ELR (cell line): ENCODE measurements at places on chromosomes 6 and 20.

DNA sequence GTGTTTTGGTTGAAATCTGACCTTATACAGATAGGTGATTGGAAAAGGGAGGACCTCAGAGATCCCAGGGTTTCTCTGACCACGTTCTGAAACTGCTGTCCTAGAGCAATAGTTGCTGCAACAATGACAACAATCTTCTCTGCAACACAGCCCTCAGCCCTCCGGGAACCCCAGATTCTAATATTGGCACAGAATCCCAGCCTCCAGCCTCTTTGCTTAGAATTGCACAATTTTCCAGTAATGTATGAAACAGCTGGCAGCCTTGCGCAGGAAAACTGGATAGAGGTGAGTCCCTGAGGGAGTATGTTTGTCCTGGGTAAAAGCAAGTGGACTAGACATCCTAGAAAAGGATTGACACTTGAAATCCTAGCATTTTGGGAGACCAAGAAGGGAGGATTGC, 30.4 kb upstream of the PNRC1 start:
- no peak for DNase-seq

DNA sequence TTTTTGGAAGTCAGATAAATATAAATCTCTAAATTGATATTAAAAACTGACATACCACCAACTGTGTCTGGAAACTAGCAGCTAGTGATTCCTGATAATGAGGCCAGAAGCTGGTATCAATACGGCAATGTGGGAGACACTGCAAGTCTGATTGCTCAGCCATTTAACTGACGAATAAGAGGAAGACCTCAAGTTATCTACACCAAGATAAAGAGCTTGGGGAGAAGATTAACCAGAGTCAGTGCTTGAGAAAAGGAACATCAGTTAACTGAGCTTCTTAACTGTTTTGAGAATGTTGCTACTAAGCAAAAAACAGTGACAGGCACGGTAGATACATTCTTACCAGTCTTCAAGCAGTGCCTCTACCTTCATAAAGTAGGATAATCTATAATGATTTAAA, 140.4 kb upstream of the TENT5A start:
- no peak for DNase-seq

DNA sequence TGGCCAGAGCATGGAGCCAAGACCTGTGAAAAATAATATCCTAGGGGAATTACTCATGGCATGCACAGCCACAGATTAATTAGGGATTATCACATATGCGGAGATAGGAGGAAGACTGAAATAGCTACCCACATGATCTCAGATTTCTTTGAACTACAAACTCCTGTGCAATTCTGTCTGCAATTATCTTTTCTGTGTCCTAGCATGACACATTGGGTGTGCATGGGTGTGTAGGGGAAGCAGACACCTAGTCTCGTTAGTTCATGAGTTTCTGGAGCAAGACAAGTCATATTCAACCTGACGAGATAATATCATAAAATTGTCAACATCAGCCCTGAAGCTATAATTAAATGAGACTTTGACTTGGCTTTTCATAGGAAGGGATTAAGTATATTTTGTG, 3.6 kb upstream of the SLC17A4 start:
- DNase-seq = no peak

DNA sequence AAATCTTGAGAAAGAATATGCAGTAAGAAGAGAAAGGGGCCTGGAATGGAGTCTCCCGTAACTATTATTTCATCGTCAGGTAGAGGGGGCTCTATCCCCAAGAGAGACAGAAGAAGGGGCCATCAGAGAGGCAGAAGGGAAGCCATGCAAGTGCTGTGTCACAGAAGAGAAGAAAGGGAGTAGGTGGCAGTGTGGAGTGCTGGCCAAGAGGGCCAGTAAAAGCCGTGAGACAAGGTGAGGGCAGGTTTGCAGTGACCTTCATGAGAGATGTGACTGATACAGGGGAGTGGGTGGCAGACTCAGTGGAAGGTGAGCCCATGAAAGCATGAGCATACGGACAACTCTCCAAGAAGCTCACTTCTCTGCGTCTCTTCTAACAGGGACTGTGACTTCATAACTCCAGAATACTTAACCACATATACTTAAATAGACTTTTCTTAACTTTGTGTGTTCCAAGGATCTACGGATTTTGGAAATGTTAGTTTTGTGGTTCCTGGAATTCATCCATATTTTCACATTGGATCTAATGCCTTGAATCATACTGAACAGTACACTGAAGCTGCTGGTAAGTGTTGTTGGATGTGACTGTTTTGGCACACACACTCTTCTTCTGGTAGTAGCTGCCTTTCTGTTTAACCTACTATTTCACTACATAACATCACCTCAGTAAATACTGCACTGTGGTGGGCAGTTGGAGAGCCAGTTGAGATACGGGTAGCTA, 15.6 kb downstream of the PM20D2 start:
- no peak for DNase-seq

DNA sequence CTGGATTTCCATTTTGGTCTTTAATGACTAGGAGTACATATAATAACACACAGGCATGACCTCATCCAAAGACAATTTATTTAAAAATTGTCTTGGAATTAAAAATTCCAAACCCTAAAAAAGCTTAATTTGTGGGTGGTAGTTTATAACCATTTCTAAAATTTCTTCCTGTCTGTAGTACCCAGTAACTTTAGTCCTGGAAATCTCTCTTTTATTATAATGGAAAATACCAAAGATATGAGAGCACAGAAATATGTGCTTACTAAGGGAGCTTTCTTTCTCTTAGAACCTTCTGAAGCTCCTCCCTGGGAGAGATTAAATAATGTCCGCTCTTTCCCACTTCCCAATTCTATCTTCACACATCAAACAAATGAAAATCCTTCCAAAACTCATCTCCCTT, 70.5 kb upstream of the PRL start:
- DNase-seq = no peak

- peak; percentile 13 for DNase-seq
Observed at GRCh38 chr6:133551436-133551835, 310.3 kb downstream of the EYA4 start.

DNA sequence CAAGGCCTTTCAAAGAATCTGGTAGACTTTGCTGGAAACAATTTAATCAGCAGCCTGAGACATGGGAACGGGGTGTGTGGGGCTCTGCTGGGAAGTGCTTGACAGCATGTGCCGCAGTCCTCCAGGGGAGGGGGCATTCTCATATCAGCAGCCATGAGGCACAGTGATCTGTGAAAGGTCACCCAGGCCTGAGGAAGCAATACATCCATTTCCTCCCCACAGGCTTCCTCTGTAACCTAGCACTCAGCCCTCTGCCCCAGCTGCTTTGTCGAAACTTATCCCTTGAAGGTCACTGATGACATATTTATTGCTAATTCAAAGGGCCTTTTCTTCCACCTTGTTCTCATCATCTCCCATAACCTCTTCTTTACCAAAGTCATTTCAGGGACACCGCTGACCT, 103.3 kb downstream of the TNFAIP3 start:
- DNase-seq = no peak

GRCh38 chr6:6916598-6916997, 191.2 kb upstream of the RREB1 start:
- DNase-seq = peak; percentile 48

- DNase-seq = no peak
Observed at GRCh38 chr6:54716877-54717276, 129.7 kb upstream of the FAM83B start.

- no peak for DNase-seq
Observed at GRCh38 chr20:1214838-1215261, 11.0 kb upstream of the RAD21L1 start.

DNA sequence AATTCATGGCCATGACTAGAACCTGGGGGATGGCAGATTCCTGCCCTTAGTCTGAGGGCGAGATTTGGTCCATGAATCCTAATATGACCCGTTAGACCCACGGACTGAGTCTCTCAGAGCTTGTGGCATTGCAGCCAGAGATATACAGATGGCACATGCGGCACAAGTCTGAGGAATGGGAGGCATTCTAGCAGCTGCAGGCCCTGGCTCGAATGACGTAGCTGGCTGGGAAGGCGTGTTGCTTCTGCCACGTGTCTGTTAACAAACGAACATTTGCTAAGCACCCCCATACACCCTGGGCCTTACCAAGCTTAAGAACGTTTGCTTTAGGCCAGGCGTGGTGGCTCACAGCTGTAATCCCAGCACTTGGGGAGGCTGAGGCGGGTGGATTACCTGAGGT, 68.0 kb downstream of the CD164 start:
- no peak for DNase-seq

GRCh38 chr20:13142143-13142542, 78.9 kb upstream of the ISM1 start:
- DNase-seq = peak; percentile 15

DNA sequence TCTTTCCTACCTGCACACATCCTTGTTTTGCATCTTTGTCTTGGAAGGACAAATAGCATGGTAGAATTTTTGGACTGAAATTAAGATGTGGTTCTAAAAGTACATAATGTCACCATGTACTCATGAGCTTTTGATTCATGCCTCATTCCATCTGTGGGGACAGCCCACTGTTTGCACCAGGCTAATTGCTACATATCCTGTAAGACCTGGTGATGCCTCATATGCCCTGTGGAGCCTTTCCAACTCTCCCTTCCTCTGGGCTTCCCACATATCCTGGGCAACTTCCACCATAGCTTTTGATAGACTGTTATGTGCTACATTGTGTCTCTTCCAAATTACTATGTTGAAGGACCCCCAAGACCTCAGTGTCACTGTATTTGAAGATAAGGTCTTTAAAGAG, 213.6 kb upstream of the PREP start:
- peak; percentile 47 for DNase-seq

DNA sequence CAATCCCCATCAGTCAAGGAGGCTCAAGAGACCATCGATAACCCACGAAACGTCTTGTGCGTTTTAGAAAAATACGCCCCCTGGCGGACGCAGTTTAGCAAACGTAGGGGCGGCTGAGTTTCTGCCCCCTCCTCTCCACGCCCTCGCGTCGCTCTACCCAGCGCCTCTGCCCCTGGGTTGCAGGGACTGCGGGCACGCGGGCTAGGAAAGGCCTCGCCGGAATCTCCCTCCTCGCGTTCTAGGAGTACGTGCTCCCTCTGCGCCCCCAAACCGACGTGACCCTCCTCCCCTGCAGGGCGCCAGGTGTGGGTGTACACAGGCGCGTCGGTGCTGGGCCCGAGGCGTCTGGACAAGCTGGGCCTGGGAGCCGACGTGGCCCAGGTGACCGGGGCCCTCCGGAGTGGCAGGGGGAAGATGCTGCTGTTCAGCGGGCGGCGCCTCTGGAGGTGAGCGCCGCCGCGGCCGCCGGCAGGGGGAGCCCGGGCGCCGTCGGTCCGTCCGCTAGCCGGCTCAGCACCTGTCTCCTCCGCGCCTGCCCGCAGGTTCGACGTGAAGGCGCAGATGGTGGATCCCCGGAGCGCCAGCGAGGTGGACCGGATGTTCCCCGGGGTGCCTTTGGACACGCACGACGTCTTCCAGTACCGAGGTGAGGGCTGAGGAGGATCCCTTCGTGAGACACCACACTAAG, 5.3 kb downstream of the MMP9 start:
- DNase-seq = peak; percentile 69

GRCh38 chr20:39799366-39799965, 837.3 kb downstream of the DHX35 start:
- DNase-seq = no peak

DNA sequence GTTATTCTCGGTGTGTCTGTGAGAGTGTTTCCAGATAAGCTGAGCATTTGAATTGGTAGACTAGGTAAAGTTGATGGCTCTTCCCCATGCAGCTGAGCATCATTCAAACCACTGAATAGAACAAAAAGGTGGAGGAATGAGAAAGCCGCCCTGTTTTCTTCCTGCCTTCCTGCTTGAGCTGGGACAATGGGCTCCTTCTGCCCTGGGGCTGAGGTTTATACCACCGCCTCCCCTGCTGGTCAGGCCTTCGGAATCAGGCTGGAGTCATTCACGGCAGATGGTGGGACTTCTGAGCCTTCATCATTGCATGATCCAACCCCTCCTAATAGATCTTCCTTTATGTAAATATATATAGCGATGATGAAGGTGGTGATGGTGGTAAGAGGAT, 124.9 kb downstream of the ANKRD60 start:
- no peak for DNase-seq

GRCh38 chr6:107750176-107750797, 73.8 kb downstream of the SCML4 start:
- DNase-seq = no peak

- no peak for DNase-seq
Observed at GRCh38 chr6:149400050-149400449, at the start of gene SUMO4. Gene SUMO4, plus strand, starts transcription at chr6:149400262. Its CDS starts 130 bp downstream, at chr6:149400392.

DNA sequence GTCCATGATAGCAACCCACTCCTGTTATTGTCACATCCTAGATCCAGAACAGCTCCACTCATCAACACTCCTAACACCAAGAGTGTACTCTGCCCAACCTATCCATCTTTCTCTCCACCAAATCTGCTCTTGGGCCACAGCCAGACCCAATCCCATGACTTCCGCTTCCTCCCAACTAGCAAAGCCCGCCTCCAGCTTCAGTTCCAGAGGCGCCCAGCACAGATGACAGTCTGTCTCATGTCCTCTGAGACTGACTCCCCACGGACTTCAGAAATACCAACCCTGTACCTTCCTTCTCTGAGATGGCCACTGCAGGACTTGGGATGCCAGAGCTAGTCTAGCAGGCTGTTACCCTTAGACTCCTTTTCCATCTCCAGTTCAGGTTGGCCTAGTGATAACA, 48.6 kb downstream of the DTNBP1 start:
- no peak for DNase-seq

DNA sequence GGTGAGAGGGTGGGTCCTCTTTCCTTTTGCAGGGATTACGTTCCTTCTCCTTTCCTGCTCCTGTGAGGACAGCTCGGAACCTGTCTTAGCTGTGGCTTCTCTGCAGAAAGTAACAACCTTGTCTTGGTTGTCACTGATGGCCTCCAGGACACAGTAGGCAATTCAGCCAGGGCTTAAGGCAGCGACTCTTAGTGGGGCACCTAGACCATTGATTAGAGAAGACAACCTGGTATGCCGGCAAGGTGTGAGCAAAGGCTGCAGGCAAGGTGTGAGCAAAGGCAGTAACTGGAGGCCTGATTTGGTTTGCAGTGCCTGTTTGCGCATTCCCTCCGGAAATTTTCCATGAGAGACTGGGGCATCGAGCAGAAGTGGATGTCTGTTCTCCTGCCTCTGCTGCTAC, 37.6 kb downstream of the DYNLT1 start:
- DNase-seq = no peak

- peak; percentile 43 for DNase-seq
Observed at GRCh38 chr6:28383235-28384142, 16.1 kb downstream of the ZSCAN12 start.

DNA sequence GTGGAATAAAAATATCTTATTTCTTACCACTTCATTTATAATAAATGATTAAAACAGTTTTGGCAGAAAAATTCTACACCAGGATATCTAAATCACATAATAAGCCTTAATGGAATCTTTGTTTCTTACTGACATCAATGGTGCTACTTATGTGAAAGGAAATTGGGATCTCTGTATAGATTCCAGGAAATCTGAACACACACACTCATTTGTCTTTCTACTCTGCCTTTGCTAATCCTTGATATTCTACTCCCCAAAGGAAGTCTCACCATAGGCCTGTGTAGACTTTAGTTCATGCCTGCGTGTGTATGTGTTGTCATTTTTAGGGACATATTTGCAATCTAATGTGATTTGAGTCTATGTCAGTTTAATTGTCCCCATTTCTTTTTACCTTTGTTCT, 7.9 kb downstream of the ADGRB3 start:
- DNase-seq = no peak

GRCh38 chr6:78502386-78502887, 364.9 kb upstream of the IRAK1BP1 start:
- DNase-seq = no peak

- no peak for DNase-seq
Observed at GRCh38 chr6:148169706-148170105, 172.9 kb upstream of the SASH1 start.

GRCh38 chr6:25138233-25138933, 140.8 kb upstream of the CARMIL1 start:
- peak; percentile 80 for DNase-seq
